Suppressor macrophage treated with lipopolysaccharide for 1 hour (primary cell): ENCODE measurements at places on chromosomes 16 and 17.

DNA sequence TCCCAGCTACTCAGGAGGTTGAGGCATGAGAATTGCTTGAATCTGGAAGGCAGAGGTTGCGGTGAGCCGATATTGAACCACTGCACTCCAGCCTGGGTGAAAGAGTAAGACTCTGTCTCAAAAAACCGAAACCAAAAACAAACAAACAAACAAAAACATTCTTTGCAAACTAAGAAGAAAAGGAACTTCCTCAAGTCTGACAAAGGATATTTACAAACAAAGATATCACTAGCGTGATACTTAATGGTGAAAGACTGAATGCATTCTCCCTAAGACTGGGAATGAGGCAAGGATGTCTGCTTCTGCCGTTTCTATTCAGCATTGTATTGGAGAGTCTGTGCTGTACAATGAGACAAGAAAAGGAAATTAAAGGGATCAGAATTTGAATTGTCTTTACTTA is 10.5 kb upstream of the MPO start:
- peak; percentile 19 for DNase-seq

DNA sequence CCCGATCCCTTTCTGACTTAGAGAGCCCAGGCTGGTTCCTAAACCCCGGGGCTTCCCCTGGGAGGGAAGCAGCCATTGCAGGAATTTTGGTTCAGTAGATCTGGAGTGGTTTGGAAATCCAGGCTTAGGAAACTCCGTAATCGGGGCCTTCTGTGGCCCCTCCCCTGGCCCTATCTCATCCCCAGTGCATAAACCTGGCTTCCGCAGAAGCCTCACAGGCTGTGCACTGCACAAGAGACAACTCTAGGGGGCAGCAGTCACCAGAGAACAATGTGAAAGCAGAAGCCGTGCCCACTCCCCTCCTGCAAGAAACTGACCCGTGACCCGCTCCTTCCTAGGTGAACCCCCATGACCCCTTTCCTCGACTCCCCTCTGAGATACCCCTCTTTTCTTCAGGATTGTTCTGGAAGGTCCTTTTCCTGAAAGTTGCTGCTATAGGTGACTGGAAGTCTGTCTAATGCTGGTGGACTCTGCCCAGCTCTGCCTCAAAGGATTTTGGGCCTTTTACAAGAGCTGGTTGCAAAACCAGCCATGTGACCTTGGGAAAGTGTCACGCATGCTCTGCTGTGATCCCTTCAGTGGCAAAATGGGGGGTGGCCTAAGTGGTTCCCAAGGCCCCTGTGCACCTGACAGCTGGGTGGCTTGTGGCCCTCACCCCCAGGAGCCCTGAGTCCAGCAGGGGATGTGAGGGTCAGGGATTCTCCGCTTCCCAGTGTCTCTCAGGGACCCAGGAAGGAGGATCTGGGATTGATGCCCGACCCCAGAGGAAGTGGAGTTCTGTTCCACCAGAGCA is 14.4 kb downstream of the GUCY2D start:
- peak; percentile 82 for DNase-seq

DNA sequence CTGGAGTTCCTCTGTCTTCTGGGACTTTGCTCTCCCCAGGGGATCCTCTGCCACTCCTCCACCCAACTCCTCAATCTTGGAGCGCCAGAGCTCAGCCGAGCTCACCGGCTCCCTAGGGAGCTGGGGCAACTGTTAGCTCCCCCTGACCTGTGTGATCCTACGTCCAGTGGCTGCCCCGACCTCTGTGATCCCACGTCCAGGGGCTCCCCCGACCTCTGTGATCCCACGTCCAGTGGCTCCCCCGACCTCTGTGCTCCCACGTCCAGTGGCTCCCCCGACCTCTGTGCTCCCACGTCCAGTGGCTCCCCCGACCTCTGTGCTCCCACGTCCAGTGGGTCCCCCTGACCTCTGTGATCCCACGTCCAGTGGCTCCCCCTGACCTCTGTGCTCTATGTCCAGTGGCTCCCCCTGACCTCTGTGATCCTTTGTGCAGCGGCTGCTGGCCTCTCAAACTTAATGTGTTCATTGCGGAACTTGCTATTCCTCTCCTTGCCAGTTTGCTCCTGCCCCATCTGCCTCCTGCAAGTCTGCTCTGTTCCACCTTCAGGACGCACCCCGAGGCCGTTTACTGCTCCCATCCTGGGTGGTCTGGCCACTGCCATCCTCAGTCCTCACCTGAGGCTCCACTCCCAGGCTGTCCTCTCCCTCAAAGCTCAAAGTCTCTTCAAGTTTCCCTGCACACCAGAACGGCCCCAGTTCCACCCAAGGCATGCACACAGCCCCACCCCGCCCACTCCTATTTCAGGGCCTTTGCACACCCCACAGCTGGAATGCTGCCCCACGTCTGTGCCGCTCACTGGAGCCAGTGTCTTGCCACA is 2.8 kb downstream of the VPS9D1 start:
- no peak for DNase-seq

GRCh38 chr16:66617010-66617434 is 12.5 kb downstream of the CMTM3 start:
- DNase-seq, result no peak

DNA sequence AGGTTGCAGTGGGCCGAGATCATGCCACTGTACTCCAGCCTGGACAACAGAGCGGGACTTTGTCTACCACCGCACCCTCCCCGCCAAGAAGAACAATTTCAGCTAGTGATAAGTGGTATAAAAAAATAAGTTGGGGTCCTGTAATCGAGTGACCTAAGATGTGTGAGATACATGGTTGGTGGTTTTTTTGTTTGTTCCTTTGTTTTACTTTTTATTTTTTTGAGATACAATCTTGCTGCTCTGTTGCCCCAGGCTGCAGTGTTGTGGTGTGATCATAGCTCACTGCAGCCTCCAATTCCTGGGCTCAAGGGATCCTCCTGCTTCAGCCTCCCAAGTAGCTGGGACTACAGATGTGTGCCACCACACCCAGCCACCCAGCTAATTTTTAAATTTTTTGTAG is 58.7 kb downstream of the PITPNC1 start:
- no peak for DNase-seq
